ENCODE measurements at places on chromosomes 13 and 19. TPM values are rescaled to one million over a fixed set of nuclear protein-coding genes. Genes with fewer than 3 reads are reported as not detected.

The OR10H1 gene
- not detected for total RNA-seq

The WDR62 gene
- 6.2 TPM for total RNA-seq

The KLK3 gene
- not detected for total RNA-seq

The STARD13 gene
- total RNA-seq = 23.3 TPM

The LMO7 gene
- total RNA-seq = 578 TPM

Data from aortic smooth muscle cell (primary cell).